ENCODE measurements at places on chromosomes 7 and 10.
A peak's percentile ranks its signal among the peaks of the same experiment; 100 is the strongest.

GRCh38 chr10:72328829-72329204, 25.9 kb downstream of the DNAJB12 start:
- peak; percentile 62 for DNase-seq

GRCh38 chr7:37826825-37827224, 21.6 kb upstream of the NME8 start:
- DNase-seq: no peak

- DNase-seq: no peak
Observed at GRCh38 chr10:86266446-86267242, 100.0 kb downstream of the GRID1 start.

GRCh38 chr7:96331233-96331632, 9.3 kb upstream of the SLC25A13 start:
- no peak for DNase-seq

DNA sequence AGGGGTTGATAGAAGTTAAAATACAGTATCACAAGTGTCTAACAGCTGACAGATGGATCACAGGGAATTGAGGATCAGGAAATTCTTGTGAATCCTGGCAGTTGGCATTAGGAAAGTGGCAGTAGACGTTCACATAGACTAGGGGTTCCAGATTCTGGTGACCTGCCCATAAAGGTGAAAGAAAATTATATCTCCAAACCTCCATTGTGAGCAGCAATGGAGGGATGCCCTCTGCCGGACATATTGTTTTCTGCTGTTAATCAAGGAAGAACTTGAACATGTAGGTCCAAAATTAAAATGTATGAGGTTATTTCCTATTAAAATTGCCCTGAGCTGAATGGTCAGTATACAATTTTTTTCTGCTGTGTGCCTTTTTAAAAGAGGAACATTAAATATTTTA, 5.1 kb downstream of the NME8 start:
- no peak for DNase-seq

DNA sequence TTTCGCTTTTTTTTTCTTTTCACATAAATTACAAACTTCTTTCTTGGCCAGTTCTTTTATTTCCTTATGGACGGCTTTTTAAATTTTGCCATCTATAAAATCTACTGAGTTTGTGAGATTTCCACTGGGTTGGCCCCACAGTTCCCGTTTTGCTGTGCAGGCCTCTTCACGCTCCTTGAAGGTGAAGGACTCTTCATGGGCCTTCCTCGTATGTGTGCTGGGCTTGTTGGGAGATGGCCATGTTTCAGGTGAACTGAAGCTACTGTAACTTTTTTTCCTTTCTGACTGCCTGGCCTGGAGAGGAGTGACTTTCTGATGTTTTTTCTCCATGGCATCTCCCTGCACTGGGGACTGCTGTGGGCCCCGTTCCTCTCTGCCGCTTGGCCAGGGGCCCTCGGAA, 262.4 kb downstream of the COBL start:
- no peak for DNase-seq

DNA sequence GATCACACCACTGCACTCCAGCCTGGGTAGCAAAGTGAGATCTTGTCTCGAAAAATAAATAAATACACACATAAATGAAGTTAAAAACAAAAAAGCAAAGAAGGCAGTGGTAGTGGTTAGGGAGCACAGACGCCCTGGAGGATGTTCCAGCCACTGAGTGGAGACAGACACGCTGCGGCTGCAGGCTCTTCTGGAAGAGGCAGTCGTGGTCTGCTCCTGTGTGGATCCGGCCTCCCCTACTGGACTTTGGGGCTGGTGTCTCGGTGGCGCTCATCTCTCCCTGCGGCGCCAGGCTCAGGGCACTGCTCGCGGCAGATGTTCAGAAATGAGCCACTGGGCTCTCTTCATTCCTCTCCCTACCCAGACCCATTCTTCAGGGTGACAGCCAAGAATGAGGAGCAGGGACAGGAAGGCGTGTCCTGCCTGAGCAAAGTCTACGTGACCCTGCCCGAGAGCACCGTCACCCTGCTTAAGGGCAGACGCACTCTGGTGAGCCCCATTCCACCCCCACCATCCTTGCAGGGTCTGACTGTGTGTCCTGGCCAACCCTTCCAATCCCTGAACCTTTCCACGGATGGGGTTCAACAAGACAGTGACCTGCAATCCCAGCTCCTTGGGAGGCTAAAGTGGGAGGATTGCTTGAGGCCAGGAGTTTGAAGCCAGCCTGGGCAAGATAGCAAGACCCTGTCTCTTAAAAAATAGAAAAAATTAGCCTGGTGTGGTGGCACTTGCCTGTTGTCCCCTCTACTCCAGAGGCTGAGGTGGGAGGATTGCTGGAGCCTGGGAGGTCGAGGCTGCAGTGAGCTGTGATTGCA, 26.2 kb downstream of the ZAN start:
- DNase-seq: no peak

GRCh38 chr10:129956876-129957673, 7.0 kb downstream of the EBF3 start:
- DNase-seq: no peak

DNA sequence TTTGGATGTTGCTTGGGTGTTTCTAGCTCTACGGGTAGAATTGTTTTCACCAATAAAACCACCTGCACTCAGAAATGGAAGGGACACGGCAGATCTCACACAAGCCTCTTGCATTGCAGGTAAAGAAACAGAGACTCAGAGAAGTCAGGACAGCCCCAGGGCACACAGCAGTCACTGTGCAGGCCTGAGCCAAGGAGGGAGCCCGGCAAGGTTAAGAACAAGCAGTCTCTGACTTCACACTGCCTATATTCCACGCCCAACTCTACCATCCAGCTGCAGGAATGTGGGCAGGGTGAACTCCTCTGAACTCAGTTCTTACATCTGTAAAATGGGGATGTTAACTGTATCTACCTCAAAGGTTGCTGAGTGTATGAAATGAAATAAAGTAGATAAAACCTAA, 15.4 kb downstream of the CHST15 start:
- DNase-seq: no peak

DNA sequence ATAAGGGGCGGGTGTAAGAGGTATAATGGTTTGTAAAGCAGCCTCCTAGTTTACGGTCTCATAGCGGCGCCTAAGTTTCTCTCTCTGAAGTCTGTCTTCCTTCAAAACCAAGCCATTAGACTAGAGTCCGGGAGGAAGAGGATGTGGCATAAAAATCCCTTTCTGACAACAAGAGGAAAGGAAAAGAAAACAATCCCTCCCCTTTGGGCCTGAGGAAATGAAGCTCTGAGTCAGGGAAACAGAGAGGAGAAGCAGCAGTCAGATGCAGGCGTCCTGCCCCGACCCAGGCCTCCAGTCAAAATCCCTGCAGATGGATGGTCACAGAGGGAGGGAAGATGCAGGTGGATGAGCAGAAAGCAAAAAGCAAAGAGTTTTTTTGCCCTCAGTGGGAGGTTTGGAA, 23.7 kb downstream of the PARP12 start:
- DNase-seq: no peak

- no peak for DNase-seq
Observed at GRCh38 chr7:28145931-28146330, 34.7 kb downstream of the JAZF1 start.

GRCh38 chr7:151520419-151521261, 945 bp upstream of the RHEB start:
- DNase-seq: peak; percentile 73

- DNase-seq: no peak
Observed at GRCh38 chr7:108112683-108113082, 17.5 kb downstream of the LAMB4 start.

DNA sequence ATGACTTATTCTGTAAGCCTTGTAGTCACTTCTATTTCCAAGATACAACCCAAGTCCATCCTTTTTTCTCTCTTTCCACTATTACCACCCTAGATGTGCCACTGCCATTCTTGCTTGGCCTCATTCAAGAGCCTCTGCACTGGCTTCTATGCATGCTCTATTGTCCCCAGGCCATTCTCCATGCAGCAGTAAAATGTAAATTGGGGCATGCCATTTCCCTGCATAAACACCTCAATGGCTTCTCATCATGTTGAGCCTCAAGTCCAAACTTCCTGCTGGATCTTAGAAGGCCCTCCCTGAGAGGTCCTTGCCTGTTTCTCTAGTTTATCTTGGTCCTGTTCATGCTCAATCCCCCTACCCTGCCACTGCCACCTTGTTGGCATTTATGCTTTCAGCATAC, 23.2 kb upstream of the WDFY4 start:
- DNase-seq: no peak

DNA sequence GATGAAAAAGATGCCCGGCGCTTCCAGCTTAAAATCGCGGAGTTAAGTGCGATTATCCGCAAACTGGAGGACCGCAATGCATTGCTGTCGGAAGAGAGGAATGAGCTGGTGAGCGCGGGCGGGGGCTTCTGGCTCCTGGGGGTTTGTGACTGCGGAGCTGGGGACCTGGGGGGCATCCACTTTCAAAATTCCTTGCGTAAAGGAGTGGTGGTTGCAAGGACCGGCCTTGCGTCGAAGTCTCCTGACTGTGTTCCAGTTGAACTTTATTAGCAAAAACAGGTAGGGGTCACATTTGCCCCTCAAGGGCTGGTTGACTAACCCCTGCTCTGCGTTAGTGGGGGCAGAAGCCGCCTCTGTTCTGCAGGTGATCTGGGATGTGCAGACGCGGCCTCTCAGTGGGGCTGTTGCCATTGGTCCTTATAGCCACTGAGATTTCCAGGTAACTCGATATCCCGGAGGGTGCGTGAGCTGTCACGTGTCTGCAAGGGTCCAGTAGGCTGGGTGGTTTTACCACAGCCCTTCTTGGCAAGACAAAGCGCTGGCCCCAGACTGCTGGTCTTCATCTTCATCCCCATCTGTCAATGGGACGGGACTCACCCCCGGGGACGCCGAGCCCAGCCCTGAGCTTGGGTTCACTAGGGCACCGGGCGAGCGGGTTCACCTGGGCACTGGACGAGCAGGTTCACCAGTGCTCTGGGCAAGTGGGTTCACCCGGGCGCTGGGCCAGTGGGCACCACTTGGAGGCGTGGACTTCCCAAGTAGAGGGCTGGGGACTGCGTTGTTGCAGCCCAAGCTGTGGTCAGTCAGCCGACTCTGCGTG, 51.5 kb upstream of the DPYSL4 start:
- DNase-seq: no peak

DNA sequence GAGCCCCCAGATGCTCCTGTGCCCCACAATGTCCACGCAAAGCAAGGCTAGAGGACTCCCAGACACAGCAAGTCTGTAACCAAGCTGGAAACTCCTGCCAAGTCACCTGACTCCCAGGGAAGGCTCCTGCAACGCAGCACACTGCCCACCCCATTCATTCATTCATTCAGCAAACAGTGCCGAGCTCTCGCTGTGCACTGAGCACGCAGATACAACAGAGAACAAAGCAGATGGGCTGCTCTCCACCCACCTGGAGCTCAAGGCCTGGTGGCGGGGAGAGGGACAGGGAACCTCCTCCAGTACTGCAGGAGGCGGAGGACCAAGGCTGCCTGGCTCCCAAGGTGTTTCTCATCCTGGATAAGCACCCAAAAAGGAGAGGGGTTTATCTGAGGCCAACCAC, 8.6 kb downstream of the KCNH2 start:
- DNase-seq: no peak

DNA sequence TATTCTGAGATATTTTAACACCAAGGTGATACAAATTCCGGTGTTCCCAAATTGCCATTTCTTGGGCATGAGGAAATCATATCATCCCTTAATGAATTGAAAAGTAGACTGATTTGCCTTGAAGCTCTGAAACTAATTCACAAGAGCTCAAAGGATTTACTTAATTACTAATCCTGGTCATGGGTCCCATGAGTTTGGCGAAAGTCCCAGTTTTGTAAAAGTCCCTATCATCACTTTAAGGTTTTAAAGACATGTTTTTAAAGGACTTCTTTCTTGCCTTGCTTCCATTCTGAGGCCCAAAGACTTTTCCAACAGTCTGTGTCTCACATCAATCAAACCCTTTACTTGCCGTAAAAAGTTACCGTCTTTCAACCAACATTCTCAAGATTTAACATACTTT, 377.9 kb downstream of the DNAJB9 start:
- DNase-seq: no peak

GRCh38 chr7:157276731-157277562, 59.9 kb upstream of the DNAJB6 start:
- DNase-seq: no peak

GRCh38 chr10:28838908-28839307, 161.6 kb downstream of the BAMBI start:
- no peak for DNase-seq

- no peak for DNase-seq
Observed at GRCh38 chr7:43931346-43931745, 5.1 kb downstream of the UBE2D4 start.

GRCh38 chr10:114262496-114262895, 23.4 kb downstream of the VWA2 start:
- no peak for DNase-seq

DNA sequence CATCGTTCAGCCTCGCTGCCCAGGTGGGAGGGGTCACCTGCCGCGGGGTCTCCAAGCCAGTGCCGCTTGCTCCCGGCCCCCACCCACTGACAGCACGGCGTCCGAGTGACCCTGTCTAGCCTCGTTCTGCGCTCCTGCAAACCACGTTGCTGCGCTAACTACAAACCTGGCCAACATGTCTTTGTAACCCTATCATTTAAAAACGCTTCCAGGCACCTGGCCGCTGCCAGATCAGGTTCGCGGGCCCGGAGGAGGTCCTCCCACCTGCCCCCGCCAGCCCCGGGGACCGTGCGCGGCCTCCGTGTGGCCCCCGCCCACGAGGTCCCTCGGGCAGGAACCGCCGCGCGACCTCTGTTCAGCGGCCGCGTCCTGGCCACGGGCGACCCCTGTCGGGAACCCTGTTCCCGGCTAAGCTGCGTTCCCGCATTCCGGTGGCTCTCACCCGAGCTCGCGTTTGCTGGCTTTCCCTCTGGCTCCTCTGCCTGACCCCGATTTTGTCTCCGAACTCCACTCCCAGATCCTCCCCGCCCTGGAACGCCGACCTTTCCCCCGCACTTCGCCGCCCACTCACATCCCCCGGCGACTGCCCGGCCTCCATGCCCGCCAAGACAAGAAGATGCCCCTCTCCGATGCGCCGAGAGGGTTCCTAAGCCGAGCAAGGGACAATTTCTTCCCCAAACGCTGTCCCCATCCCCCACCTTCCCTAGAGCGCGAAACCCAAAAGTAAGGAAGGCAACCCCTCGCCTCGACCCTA, 2.4 kb downstream of the SFMBT2 start:
- peak; percentile 78 for DNase-seq

DNA sequence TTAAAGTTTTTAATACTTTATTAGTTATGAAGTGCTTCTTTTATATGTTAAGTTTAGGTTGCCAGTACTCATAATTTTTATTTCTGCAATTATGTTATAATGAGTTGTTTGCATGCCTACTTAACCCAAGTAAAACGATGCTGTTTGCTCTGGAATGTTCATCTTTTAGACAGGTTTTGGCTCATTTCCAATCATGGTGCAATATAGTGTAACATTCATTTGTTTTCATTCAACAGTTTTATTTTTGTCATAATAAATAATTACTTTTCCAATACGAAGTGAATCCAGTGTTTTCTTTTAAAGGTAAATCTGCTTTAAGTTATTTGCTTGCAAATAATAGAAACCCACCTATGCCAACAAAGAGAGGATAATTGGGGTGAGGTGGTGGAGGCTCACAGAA, 22.1 kb downstream of the ARL5B start:
- DNase-seq: no peak

GRCh38 chr10:50621968-50622705, 1.6 kb downstream of the SGMS1 start:
- DNase-seq: peak; percentile 66

Data from activated T-cell treated with anti-CD3 and anti-CD28 coated beads, Interleukin-2, amount 50 U/mL, for 24 hours (primary cell).